ENCODE measurements at places on chromosomes 5 and 9.

DNA sequence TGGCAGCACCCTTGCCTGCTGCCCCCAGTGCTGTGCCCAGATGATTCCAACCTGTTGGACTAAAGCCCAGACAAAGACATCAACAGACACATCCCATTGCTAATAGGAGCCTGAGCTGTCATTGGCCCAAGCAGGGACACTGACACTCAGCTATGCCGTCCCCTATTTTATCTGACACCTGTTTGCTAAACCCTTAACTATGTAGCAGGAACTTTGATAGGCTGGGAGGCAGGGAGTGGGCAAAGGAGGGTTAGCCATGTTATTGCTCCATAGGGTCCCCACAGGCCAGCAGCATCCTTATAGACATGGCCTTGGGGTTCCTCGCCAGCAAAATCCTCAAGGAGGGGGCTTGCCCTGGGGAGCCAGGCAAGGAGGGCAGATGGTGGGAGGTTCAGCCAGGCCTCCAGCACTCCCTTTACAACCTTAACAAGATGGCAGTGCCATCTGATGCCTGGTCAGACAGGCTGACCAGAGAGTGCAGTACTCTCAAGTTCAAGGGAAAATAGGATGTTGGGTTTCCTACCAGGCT, 50.4 kb upstream of the CDKN2AIPNL start:
- DNase-seq, result no peak

DNA sequence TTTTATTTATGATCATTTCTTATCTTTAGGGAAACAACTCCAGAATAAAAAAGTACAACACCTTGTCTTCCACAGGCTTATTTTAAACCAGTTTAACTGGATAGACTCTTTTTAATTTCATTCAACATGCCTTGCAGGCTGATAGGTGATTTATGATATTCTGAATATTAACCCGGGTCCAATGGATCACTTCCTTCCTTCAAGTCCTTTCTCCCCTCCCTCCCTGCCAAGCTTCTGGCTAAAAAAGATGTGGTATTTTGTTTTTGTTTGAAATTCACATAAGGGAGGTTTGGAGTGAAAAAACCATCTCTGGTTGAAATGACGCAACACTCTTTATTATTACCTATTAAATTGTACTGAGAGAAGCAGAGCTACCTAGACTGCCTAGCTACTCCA, 265.3 kb downstream of the MLLT3 start:
- DNase-seq, result no peak

- no peak for DNase-seq
These were observed 98.2 kb downstream of the FOCAD start for GRCh38 chr9:20782289-20782688.

DNA sequence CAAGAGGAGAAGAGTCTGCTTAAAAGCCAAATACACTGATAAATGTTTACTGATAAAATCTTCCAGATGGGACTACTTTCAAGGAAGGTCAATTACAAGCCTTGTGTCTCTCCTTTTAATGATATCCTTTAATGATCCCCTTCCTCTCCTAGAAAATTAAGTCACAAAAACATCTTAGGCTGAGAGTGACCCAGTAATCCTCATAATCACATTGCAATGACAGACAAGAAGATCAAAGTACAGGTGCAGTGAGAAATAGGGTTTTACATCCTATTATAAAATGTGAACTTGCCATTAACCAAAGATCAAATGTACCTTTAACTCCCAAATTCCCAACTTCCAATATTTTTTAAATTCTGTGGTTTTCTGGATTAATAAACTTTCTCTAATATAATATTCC, 514.8 kb downstream of the RAB3C start:
- no peak for DNase-seq

- no peak for DNase-seq
These were observed 72.1 kb upstream of the ARAP3 start for GRCh38 chr5:141753971-141754713.

GRCh38 chr5:77449277-77449676, 42.8 kb downstream of the WDR41 start:
- no peak for DNase-seq

DNA sequence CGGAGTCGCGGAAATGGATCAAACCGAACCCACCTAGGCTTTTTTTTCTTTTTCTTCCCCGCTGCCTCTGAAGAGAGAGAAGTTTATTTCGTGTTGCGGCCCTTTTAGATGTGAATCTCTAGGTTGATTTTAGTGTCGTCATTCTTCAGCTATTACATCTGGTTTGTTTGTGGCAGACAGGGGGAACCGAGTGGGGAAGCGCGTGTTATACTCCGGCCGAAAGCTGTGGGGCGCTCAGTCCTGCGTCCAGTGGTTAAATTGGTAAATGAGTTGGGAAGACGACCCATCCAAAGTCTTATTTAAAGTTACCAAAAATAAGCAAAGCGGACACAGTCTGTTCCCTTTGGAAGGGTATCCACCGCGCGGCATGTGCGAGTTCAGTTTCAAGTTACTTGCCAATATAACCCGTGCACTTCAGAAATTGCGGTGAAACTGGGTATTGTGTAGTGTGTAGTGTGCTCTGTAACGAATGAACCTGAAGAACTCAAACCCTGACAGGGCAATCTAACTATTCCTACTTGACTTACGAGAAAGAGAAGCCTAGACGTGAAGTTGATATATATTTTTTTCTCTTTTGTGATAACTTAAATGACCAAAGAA, 1.3 kb downstream of the MAN2A1 start:
- DNase-seq, result peak; percentile 50

GRCh38 chr5:144156767-144157171, 13.7 kb downstream of the YIPF5 start:
- DNase-seq, result no peak

DNA sequence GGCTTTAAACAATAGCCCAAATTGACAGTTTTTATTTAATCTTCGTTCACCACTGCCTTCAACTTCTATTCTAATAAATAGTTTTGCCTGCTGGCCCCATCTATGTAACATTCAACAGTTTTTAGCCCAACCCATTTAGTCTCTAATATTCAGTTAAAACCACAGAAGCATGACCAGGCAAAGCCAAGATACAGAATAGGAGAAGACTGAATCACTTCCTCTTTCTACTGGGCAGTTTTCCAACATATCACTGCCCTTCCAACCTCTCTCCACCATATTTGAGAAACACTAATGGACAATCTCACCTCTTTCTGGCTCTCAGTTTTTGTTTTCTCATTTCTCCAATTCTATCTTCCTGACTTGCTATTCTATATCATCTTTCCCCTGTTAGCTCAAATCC, 352.9 kb downstream of the DNAH5 start:
- no peak for DNase-seq

GRCh38 chr9:76191493-76191892, 202.7 kb downstream of the RFK start:
- no peak for DNase-seq

DNA sequence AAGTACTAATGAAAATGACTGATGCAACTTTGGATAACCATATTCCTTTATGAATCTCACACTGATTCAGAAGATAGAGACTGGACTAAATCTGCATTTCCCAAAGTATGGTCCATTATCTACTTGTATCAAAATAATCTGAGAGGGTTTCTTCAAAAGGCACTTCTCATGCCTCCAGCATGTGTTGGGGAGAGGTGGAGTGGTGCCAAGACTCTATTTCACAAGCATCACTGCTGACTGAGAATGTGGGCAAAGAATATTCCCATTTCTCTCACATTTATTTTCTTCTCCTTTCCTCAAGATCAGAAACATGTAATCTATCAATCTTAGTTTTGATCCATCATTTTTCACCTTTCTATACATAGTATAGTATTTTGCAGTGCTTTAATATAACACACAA, 135.4 kb downstream of the GABRB2 start:
- no peak for DNase-seq

DNA sequence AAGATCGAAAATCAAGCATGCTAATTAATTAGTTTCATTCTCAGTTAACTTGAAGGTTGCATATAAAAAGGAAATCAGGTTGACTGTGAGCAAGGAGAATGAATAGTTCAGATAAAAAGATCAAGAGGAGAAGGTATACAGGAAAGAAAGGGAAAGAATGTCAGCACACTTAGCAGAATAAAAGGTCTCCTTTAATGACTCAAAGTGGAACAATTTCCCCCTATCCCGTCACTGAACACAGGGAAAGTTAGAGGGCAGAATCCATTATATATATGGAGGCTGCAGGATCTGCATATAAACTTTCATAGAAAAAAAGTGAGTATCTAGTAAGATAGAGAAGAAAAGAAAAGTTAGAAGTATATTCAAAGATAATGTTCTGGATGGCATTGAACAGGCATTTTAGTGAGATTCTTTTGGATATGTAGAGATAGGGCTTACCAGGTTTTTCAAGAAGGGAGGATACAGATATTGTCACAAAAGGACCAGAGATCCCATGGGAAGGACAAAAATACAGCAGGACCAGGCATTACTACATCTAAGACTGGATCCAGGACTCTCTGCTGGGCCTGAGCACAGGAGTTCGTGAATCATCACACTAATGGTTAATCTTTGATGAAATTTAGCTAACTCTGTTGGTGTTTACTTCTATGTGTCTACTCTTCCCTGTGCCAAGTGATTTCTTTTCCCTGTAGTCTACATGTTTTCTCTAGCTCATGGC, 988.2 kb upstream of the ARRDC3 start:
- DNase-seq, result no peak

GRCh38 chr5:167849874-167850273, 441.6 kb upstream of the WWC1 start:
- DNase-seq, result no peak

GRCh38 chr5:141816598-141817399, 61.4 kb downstream of the PCDH1 start:
- DNase-seq, result no peak

- DNase-seq, result no peak
These were observed 133.2 kb upstream of the PHYKPL start for GRCh38 chr5:178365501-178366440.
